Left lung (tissue), 14 donors: ENCODE measurements at places on chromosomes 2 and 18.

GRCh38 chr2:69315160-69315761, 71.8 kb downstream of the GFPT1 start:
- H3K36me3 ChIP-seq = no peaks in the 10 kb centered on the region
- peaks cover 5% of the 10 kb centered on the region for H3K4me1 ChIP-seq
- H3K4me3 ChIP-seq = no peak overlapping the region
- DNase-seq = no peak

- H3K27ac ChIP-seq = no peak overlapping the region
- H3K36me3 ChIP-seq = no peaks in the 10 kb centered on the region
- no peaks in the 10 kb centered on the region for H3K4me1 ChIP-seq
- no peaks in the 10 kb centered on the region for H3K27me3 ChIP-seq
- H3K4me3 ChIP-seq = no peak overlapping the region
- no peak for DNase-seq
Measured at GRCh38 chr2:217448860-217449259, 553.9 kb downstream of the TNS1 start.

- H3K27me3 ChIP-seq = no peaks in the 10 kb centered on the region
- DNase-seq = no peak
Measured at GRCh38 chr18:40048886-40049650, 1906.0 kb upstream of the PIK3C3 start.

- peak overlapping the region; percentile 29 for H3K27ac ChIP-seq
- no peaks in the 10 kb centered on the region for H3K36me3 ChIP-seq
- DNase-seq = no peak
- H3K27me3 ChIP-seq = no peaks in the 10 kb centered on the region
- H3K4me1 ChIP-seq = peaks cover 2% of the 10 kb centered on the region
Measured at GRCh38 chr2:187404431-187405110, 43.5 kb downstream of the CALCRL start.

- no peak overlapping the region for H3K4me3 ChIP-seq
- H3K4me1 ChIP-seq = peaks cover 9% of the 10 kb centered on the region
- no peaks in the 10 kb centered on the region for H3K36me3 ChIP-seq
- no peak for DNase-seq
Measured at GRCh38 chr18:76687304-76687962, 134.9 kb upstream of the ZNF236 start.

DNA sequence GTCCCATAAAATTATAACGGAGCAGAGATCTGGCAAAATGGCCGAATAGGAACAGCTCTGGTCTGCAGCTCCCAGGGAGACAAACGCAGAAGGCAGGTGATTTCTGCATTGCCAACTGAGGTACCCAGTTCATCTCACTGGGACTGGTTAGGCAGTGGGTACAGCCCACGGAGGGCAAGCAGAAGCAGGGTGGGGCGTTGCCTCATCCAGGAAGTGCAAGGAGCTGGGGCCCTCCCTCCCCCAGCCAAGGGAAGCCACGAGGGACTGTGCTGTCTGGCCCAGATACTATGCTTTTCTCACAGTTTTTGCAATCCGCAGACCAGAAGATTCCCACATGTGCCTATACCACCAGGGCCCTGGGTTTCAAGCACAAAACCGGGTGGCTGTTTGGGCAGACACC, 22.8 kb downstream of the ICA1L start:
- no peaks in the 10 kb centered on the region for H3K4me1 ChIP-seq
- no peaks in the 10 kb centered on the region for H3K36me3 ChIP-seq
- H3K27ac ChIP-seq = no peak overlapping the region
- no peaks in the 10 kb centered on the region for H3K27me3 ChIP-seq

GRCh38 chr2:185567940-185568339, 170.7 kb upstream of the FSIP2 start:
- H3K27ac ChIP-seq = no peak overlapping the region
- no peaks in the 10 kb centered on the region for H3K4me1 ChIP-seq
- no peak overlapping the region for H3K4me3 ChIP-seq
- no peaks in the 10 kb centered on the region for H3K27me3 ChIP-seq

GRCh38 chr2:24402242-24403097, 42.1 kb upstream of the ITSN2 start:
- H3K27ac ChIP-seq = no peak overlapping the region
- peak overlapping the region; percentile 11 for H3K4me3 ChIP-seq
- H3K36me3 ChIP-seq = no peaks in the 10 kb centered on the region
- no peak for DNase-seq

DNA sequence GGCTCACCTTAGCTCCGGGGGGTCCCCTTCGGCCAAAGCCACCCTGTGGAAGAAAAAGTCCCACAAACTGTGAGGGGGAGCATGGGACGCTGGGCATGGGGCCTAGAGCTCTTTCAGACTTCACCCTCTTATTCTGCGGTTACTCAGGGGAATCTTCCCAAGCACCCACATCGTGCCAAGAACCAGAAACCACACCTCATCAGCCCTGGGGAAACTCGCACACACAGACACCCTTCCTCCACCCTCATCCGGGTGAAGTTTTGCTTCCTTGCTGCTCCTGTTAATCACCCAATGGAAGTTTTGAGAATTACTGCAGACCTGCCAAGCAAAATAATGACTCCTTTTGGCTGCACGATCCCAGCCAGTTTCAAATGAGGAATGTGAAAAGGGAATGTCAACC, 59.1 kb downstream of the COL6A3 start:
- no peak for DNase-seq
- no peak overlapping the region for H3K27ac ChIP-seq
- no peak overlapping the region for H3K4me3 ChIP-seq
- H3K4me1 ChIP-seq = no peaks in the 10 kb centered on the region
- no peaks in the 10 kb centered on the region for H3K27me3 ChIP-seq

- no peak overlapping the region for H3K27ac ChIP-seq
- DNase-seq = no peak
- H3K4me3 ChIP-seq = no peak overlapping the region
- H3K27me3 ChIP-seq = no peaks in the 10 kb centered on the region
Measured at GRCh38 chr2:72109904-72110303, 37.8 kb downstream of the CYP26B1 start.

- no peak overlapping the region for H3K27ac ChIP-seq
- no peak for DNase-seq
- H3K36me3 ChIP-seq = no peaks in the 10 kb centered on the region
- H3K27me3 ChIP-seq = no peaks in the 10 kb centered on the region
- no peak overlapping the region for H3K4me3 ChIP-seq
- no peaks in the 10 kb centered on the region for H3K4me1 ChIP-seq
Measured at GRCh38 chr2:16853088-16853487, 187.5 kb upstream of the CYRIA start.

- no peaks in the 10 kb centered on the region for H3K4me1 ChIP-seq
- H3K27ac ChIP-seq = no peak overlapping the region
- DNase-seq = no peak
- H3K27me3 ChIP-seq = no peaks in the 10 kb centered on the region
Measured at GRCh38 chr2:208392300-208392699, 14.3 kb upstream of the PTH2R start.

- no peak overlapping the region for H3K27ac ChIP-seq
- no peaks in the 10 kb centered on the region for H3K36me3 ChIP-seq
- H3K4me1 ChIP-seq = peaks cover 19% of the 10 kb centered on the region
- no peak overlapping the region for H3K4me3 ChIP-seq
Measured at GRCh38 chr18:63301434-63301833, 18.1 kb downstream of the BCL2 start.

- H3K4me3 ChIP-seq = no peak overlapping the region
- DNase-seq = no peak
- H3K36me3 ChIP-seq = no peaks in the 10 kb centered on the region
Measured at GRCh38 chr2:230939691-230940470, 14.8 kb upstream of the GPR55 start.

DNA sequence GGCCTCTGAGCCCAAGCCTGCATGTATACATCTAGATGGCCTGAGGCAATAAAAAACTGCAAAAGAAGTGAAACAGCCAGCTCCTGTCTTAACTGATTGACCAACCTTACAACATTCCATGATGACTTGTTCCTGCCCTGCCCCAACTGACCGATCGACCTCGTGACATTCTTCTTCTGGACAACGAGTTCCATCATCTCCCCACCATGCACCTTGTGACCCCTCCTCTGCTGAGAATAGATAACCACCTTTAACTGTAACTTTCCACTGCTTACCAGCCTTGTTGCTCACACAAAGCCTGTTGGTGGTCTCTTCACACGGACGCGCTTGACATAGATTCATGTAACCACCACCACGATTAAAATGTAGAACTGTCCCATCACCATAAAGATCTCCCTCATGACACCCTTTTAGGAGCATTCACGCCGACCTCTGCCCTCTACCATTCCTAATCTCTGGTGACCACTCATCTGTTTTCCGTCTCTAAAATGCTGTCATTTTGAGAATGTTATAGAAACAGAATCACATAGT, 120.1 kb upstream of the REV1 start:
- H3K27me3 ChIP-seq = no peaks in the 10 kb centered on the region
- H3K4me1 ChIP-seq = no peaks in the 10 kb centered on the region
- no peak overlapping the region for H3K27ac ChIP-seq
- no peak for DNase-seq

DNA sequence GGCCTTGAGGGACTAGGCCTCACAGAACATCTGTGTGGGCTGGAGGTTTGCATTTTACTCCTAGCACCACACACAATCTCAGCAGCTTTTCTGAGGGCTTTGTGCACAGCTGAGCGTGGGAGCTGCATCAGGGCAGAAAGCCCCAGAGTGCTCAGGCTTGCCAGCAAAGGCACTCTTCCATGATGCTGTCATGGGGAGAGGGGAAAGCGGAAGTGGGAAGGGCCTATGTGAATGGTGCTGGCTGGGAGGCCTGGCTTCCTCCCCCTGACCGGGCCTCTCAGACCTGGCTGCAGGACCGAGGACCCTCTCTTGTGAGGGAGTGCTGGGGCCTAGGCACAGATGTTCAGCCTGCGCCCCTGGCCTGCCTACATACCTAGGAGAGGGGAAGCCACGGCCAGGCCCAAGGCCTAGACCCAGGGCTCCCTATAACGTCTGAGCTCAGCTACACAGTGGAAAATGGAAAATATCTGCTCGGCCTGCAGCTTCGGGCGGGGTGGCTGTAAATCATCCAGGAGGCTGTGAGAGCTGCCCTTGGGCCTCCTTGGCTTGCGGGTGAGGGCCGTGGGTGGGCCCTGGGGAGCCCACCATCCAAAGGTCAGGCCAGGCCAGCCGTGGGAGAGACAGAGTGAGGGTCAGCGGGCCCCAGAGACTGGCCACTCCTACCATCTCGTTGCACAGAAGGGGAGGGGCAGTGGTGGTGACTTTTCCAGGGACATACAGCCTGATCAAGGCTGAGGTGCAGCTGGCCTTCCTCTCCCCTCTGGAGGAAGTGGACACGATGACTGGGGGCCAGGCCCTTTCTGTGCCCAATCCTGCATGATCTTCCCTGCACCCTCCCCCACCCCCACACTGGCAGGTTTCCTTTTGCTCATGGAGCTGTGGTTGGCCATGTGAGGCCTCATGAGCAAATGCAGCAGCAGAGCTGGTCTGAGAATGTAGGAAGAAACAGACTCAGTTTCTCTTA, 22.8 kb downstream of the GLI2 start:
- peak; percentile 93 for DNase-seq
- no peaks in the 10 kb centered on the region for H3K4me1 ChIP-seq
- H3K4me3 ChIP-seq = no peak overlapping the region
- no peaks in the 10 kb centered on the region for H3K36me3 ChIP-seq

DNA sequence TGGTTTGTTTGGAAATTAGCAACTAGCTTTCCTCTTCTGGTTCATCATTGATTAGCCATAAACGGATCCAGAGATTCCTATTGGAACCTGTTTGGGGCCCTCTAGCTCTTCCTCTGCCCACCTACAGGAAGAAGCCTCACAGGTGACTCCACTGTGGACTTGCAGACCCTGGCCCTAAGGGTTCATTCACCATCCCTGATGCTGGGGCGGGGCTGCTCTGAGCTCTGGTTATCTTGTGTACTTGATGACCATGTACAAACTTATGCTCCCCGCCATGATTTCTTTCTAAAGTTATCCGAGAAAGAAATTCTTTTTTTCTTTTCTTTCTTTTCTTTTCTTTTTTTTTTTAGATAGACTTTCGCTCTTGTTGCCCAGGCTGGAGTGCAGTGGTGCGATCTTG, 33.9 kb upstream of the INHBB start:
- peaks cover 21% of the 10 kb centered on the region for H3K4me1 ChIP-seq
- no peaks in the 10 kb centered on the region for H3K36me3 ChIP-seq
- no peak overlapping the region for H3K4me3 ChIP-seq
- DNase-seq = no peak

DNA sequence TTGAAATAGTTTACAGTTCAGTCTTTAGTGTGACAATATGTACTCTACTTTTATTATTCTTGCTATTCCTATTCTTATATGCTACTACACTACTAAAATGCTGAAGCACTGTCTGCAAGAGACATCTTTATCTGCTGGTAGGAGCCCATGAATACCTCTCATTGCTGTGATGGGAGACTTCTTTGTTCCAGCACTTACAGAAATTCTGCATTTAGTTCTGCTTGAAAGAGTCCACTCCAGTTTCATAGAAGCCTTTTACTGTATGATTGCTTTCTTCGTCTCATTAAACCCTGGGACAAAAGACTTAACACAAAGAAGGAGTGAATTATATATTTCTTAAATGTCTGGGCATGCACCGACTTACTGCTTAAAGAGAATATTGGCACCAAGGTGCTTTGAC, 272.7 kb downstream of the CD226 start:
- H3K27me3 ChIP-seq = no peaks in the 10 kb centered on the region
- no peak overlapping the region for H3K27ac ChIP-seq
- H3K36me3 ChIP-seq = no peaks in the 10 kb centered on the region
- DNase-seq = no peak
- H3K4me3 ChIP-seq = no peak overlapping the region

DNA sequence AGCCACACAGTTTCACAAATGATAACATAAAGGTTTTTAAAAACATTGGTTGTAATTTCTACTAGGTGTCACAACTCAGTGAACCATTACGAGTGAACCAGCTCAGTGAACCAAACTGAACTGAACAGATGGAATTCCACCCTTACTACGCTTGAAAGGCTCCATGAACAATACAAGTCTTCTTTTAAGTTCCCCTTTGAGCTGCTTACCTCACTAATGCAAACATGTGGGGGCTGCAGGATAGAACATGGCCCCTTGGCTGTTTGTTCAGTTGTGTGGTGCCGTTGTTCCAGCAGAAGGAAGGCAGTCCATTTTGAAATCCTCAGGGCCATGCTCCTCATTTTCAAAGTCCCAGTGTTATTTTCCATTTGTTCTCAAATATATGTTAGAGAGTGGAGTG, 30.7 kb upstream of the KLHL14 start:
- no peak for DNase-seq
- no peak overlapping the region for H3K27ac ChIP-seq
- H3K36me3 ChIP-seq = no peaks in the 10 kb centered on the region
- H3K27me3 ChIP-seq = no peaks in the 10 kb centered on the region
- no peak overlapping the region for H3K4me3 ChIP-seq

- peak overlapping the region; percentile 48 for H3K27ac ChIP-seq
- peaks cover 7% of the 10 kb centered on the region for H3K4me1 ChIP-seq
- no peaks in the 10 kb centered on the region for H3K36me3 ChIP-seq
- H3K4me3 ChIP-seq = no peak overlapping the region
- peaks cover 15% of the 10 kb centered on the region for H3K27me3 ChIP-seq
- no peak for DNase-seq
Measured at GRCh38 chr2:96146881-96147592, 1.8 kb upstream of the DUSP2 start.

GRCh38 chr2:241316825-241317224, 1.1 kb downstream of the SEPTIN2 start:
- no peaks in the 10 kb centered on the region for H3K36me3 ChIP-seq
- peaks cover 81% of the 10 kb centered on the region for H3K4me1 ChIP-seq
- no peaks in the 10 kb centered on the region for H3K27me3 ChIP-seq
- peak overlapping the region; percentile 73 for H3K4me3 ChIP-seq
- DNase-seq = no peak
- H3K27ac ChIP-seq = peak overlapping the region; percentile 98
